ENCODE measurements at places on chromosomes 5 and 9.

GRCh38 chr5:6365142-6365976 is 13.0 kb downstream of the MED10 start:
- DNase-seq = no peak

DNA sequence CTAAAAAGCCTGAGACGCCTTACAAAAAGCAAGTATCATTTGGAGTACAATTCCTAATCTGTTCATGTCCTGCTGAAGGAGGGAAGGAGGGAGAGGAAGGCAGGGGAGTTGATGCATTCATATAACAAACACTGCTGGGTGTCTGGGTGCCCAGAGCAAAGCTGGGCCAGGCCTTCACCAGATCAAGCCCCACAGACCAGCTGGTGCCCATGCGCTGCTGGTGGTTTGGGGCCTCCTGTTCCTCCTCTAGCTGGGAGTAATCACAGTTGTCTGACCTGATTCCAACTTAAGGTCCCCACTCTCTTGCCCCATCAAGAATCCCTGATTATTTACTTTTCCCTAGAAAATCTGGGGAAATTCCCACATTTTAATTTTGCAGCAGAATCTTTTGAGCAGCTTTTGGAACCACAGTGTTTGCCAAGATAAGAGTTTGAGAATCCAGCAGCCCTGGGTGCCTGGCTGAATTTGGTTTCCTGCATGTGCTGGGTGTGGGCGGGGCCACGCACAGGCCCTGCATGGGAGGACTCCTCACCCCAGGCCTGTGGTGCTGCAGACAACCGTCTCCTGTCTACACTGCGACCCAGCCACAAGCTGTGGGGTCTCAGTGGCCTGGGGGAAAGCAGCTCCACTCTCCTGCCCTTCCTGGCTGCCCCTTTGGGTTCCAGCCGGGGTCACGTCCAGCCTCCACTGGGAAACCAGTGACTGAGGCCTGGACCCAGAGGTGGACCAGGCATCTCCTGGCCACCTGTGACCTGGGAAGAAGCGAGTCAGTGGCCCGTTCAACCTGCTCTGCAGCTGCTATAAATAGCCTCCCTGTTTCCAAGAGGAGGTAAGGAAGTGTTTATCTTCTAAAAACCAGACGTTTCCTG is 47.5 kb downstream of the NEURL1B start:
- DNase-seq = no peak

DNA sequence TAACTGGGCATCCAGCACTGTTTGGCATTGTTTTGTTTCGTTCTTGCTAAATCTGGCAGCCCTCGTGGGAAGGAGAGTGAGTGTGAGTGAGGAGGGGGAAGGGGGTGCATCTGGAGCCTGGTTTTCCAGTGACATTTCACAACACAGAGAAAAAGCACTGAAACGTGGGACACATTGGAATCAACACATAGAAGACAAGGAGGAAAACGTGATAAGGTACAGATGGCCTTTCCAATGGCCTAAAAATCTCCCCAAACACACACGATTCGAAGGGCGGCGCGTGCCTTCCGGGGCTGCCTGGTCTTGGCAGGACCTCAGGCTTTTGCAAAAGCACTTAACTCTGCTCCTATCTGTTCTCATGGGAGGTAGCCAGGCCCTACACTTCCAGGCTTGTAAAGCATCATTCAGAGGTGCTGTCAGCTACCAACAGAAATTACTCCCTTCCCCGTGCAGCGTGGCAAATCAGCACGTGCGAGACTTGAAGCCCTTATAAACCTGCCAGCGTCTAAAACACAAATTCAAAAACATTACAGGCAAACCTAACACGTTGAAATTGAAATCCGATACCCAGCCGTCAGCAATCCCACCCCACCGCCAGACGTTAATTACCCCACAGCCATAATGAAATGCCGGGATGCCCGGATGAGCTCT is 129.4 kb downstream of the OLFM1 start:
- DNase-seq = no peak

GRCh38 chr5:135569755-135570452 is 8.9 kb downstream of the CXCL14 start:
- peak; percentile 58 for DNase-seq

- no peak for DNase-seq
These were observed 30.6 kb upstream of the ASS1 start for GRCh38 chr9:130414081-130414731.

DNA sequence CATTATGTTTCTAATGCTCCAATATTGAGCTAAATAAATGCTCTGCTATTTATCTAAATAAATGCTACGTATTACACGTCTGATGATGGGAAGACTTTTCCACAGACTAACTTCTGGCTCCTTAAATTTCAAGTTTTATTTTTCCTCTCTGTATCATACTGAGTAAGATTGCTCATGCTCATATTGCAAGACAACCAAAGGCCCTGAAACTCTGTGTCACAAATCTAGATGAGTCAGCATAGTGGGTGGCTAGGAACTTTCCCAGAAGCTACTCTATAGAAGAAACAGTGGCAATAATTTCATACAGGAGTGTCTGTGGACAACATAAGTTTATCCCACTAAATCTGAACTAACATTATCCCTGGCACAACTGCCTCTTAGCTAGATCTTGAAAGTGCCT is 53.0 kb upstream of the RFX3 start:
- DNase-seq = no peak

DNA sequence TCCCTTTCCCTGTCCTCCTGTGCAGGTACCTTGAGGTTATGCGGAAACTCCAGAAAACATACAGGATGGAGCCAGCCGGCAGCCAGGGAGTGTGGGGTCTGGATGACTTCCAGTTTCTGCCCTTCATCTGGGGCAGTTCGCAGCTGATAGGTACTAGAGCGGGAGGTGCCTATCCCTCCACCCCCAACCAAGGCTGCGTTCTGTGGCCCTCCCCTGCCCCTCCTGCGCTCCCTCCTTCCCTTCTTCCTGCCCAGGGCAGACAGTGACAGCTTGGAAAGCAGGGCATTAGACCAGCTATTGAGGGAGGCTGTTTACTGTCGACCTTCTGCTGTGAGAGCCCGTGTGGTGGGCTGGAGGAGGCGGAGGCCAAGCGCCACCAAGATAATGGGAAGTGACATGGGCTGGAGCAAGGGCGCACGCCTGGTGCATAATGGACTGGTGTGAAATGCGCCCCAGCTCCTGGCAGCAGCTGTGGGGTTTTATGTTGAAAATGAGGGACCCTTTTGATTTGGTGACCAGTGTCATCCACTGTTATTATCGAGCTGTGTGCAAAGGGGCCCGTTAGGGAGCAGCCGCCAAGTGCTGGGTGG is 25.3 kb downstream of the PTPA start:
- no peak for DNase-seq
